ENCODE measurements at places on chromosomes 11 and 22. TPM values are rescaled to one million over a fixed set of nuclear protein-coding genes. Genes with fewer than 3 reads are reported as not detected.

GRCh38 chr11:114230031-114230704 is 66.0 kb upstream of the NNMT start:
- DNase-seq: no peak

DNA sequence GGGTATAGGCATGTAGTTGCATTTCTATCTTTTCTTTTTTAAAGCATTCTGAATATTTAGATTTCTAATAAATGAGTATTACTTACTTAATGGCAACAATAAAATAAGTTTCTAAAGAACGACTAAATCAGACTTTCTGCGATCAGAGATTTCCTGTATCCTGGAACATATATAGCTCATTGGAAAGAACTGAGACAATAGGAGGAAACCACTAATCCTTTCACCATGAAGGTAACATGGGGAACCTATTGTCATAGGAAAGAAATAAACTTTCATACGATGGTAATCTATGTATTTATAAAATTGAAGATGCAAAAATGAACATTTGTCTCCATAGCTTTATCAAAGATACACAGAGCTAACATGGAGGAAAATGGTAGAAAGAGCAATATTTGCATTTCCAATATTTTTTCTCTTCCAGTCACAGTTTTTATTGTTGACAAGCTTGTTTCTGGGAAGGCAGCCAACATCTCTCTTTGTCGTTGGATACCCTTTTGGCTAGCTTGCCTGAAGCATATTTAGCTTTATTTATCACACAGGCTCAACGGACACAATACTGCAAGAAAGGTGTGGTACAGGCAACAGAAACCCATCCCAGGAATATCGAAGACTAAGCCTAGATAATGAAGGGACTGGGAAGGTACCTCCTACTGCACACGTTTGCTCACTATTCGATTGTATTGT is 293.3 kb upstream of the MPPED2 start:
- DNase-seq: no peak

DNA sequence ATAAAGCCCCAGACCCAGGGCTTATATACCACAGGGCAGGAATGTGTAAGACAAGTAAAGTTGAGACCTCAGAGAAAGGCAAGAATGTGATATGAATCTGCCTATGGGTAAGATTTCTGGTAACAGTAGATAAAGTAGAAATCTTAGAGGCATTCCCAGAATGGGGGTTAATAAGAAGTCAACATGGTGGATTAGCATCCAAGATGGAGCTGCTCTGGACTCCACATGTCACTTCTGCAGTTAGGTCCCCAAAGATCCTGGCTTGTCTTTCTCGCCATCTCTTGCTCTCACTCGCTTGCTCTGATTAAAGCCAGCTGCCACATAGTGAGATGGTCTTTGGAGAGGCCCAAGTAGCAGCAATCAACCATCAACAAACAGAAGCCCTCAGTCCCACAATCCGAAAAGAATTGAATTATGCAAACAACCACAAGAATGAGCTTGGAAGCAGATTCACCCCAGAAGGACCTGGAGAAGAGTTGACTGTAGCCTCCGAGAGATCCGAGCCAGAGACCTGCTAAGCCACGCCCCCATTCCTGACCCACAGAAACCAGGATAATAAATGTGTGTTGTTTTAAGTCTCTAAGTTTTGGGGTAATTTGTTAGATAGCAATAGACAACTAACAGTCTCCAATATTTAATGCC is 5.4 kb upstream of the C11orf86 start:
- no peak for DNase-seq

DNA sequence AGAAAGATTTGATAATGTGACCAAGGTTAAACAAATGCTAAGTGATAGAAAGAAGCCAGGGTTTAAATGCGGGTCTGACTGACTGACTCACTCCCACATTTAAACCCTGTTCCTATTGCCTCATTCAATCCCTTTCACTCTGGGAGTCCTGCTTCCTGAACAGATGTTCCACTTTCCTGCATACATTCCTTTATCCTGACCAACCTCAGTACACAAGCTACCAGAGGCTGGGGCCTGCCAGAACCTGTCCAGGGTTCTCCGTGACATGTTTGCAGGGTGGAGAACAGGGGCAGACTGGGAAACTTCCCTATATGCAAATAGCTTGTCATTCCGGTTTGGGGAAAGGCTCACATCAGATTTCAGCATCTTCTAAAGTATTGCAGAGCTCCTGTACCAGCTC is 3.0 kb upstream of the ANKK1 start:
- DNase-seq: no peak

GRCh38 chr11:37500425-37500824 is 902.4 kb upstream of the RAG2 start:
- DNase-seq: no peak

CABP4 gene
- not detected for polyA plus RNA-seq

DNA sequence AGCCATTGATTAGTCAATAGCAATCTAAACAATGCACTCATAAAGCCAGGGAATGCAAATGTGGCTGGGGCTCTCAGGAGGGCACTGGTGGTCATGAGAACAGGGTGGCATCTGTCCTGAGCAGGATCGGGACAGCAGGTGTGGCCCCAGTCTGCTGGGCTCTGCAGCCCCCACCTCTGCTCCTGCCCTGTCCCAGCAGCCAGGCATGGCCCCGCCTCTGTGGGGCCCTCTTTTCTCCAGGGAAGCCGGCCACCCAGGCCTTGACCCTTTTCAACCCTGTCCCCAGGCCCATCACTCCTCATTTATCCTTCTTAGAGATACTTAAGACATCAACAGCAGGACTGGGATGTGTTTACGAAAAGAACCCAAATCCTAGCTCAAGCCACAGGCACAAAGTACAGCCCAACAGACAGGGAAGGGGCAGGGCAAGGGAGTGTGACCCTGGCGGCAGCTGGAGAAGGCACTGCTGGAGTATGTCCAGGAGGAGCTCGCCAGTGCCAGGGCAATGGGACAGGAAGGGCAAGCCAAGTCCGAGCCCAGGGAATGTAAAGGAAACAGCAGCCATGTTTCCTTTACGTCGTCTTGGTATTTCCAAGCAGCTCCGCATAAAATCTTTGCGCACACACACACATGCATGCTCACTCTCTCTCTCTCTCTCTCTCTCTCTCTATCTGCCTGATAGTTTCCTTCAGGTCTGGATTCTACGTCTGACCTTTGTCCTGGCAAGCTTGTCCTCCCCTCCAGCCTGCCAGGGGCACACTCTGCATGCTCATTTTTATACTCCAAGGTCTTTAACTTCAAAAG is 59.9 kb downstream of the DGCR2 start:
- DNase-seq: no peak

GRCh38 chr11:83723999-83724398 is 437.8 kb upstream of the CCDC90B start:
- DNase-seq: peak; percentile 38

DNA sequence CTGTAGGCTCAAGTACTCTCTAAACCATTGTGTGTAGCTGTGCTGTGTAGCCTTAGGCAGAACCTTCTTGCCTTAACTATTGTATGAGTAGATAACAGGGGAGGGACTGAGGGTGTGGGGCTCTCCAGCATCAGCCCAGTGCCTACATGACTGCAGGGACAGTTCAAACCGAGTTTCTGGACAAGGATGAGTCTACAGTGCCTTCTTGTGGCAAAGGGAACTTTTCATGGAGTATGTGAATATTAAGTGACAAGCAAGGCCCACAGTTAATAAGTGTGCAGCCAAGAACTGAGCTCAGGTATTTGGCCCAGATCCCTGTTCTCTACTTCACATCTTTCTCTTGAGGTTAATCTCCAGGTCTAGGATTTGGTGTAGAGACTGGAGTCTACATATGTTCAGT is 424.4 kb upstream of the LARGE1 start:
- no peak for DNase-seq

- no peak for DNase-seq
Measured at GRCh38 chr11:37557990-37558389, 960.0 kb upstream of the RAG2 start.

GRCh38 chr22:47808886-47809620 is 1046.6 kb downstream of the TBC1D22A start:
- DNase-seq: no peak

RAG1 gene
- 1.3 TPM for polyA plus RNA-seq

DNA sequence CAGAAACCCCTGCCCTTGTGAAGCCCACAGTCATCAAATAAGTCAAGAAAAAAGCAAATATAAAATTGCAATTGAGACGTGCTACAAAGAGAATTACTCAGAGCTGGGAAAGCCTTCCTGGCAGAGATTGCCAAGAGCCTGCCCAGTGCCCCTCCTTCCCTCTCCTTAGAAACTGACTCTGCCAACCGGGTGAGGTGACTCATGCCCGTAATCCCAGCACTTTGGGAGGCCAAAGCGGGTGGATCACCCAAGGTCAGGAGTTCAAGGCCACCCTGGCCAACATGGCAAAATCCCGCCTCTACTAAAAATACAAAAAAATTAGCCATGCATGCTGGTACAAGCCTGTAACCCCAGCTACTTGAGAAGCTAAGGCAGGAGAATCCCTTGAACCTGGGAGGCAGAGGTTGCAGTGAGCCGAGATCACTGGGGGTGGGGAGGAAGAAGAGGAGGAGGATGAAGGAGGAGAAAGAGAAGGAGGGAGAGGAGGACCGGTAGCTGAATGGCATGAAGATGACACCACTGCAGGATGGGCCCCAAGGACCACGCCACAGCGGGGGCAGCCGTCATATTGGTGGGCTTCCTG is 76.1 kb upstream of the RTL6 start:
- DNase-seq: no peak

GRCh38 chr11:123559523-123559955 is 94.9 kb downstream of the SCN3B start:
- DNase-seq: no peak

DNA sequence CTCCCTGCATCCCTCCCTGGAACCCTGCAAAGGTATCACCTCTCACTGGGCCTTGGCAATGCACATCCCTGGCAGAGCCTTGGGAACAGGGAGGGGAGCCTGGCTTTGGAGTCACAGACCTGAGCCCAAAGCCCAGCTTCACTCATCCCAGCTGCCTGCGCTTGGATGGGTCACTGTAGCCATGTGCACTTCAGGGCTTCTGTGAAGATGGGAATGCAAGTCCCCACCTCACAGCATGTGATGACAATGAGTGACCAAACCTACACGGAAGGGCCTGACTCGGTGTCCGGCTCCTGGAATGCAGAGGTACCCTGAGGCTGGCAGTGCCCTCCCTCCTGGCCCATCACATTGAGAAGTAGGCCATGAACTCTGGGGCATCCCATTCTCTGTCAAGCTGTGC is 22.8 kb upstream of the BAIAP2L2 start:
- DNase-seq: no peak
